ENCODE measurements at places on chromosomes 1 and 21.

- DNase-seq, result no peak
These were observed 91.1 kb downstream of the NIBAN1 start for GRCh38 chr1:184882957-184883815.

GRCh38 chr1:218305472-218306064 lies 20.5 kb downstream of the RRP15 start:
- no peak for DNase-seq

- no peak for DNase-seq
These were observed 2.3 kb downstream of the ZNHIT6 start for GRCh38 chr1:85705940-85706339.

DNA sequence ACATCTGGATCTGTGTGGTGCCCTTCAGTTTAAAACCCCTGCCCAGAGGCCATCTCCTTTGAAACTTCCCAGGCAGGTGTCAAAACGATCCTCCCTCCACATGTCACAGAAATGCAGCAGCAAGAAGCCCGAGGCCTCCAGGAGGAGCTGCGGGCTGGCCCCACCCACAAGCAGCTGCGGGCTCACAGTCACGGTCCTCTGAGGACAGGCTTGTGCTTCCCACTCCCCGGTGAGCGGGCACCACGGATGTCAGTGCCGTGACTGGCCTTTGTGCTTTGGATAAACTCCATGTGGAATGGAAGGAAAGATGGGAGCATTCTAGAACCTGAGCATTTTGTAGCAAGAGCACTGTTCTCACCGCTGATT lies 65.8 kb downstream of the SIK1 start:
- no peak for DNase-seq

DNA sequence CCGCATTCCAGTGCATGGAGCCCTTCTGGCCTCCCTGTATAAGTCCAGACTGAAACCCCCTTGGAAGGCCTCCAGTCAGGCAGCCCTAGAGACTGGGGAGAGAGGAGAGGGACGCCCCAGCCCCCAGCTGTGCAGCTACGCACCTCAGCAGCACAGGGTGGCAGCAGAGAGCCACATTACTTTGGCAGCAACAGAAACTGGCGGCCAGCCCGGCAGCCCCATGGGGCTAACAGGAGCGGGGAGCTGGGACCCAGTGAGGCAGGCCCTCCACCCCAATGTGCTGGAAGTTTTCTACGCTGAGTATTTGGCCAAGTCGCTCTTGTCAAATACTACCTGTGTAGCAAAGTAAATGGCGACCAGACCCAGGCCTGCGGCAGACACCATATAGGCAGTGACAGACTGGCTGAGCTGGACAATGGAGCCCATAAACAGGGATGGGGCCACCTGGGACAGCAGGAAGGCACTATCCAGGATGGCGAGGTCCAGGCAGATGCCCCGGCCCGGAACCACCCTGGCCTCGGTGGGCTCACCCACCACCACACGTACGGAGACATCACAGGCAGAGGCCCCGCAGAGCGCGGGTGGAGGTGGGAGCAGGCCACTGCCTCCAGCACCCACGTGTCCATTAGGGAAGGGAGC lies 21.2 kb downstream of the SLC45A3 start:
- peak; percentile 84 for DNase-seq

- DNase-seq, result no peak
These were observed 60.4 kb downstream of the DIP2A start for GRCh38 chr21:46518983-46519583.

GRCh38 chr1:11602424-11602823 lies 51.8 kb downstream of the FBXO2 start:
- no peak for DNase-seq

GRCh38 chr1:19612530-19612929 lies 31.6 kb upstream of the NBL1 start:
- no peak for DNase-seq

DNA sequence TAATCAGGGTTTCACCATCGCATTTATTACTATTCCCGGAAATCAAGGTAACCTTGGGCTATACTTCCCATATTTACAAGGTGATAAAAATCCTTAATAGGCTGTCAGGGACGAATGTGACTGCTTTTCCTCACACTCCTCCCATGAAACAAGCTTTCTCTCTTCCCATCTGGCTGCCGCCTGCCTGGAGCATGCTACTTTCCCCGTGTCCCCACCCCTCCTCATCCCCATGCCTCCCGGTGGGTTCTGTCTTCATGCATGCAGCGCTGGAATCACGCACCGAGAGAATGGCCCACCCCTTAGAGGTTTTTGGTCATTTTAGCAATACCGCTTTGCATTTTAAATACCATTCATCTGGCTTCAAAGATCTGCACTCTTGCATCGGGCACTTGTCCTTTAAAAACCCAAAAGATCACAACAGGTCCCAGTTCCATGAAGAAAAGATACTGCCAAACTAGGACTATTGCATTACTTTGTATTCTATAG lies 339.1 kb downstream of the NTNG1 start:
- DNase-seq, result no peak

- peak; percentile 71 for DNase-seq
These were observed 453 bp downstream of the DRAM2 start for GRCh38 chr1:111139324-111139955.

DNA sequence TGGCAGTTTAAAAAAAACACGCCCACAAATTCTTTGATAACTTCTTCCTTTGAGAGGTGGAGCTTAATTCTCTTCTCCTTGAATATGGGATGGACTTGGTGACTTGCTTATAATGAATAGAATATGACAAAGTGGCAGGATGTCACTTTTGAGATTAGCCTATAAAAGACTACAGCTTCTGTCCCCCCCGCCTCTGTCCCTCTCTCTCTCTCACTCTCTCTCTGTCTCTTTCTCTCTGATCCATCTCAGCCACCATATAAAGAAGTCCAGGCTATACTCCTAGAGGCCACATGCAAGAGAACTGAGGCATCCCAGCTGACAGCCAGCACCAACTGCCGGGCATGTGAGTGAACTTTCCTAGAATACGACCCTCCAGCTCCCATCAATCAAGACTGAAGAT lies 7.7 kb upstream of the DMBX1 start:
- DNase-seq, result no peak

DNA sequence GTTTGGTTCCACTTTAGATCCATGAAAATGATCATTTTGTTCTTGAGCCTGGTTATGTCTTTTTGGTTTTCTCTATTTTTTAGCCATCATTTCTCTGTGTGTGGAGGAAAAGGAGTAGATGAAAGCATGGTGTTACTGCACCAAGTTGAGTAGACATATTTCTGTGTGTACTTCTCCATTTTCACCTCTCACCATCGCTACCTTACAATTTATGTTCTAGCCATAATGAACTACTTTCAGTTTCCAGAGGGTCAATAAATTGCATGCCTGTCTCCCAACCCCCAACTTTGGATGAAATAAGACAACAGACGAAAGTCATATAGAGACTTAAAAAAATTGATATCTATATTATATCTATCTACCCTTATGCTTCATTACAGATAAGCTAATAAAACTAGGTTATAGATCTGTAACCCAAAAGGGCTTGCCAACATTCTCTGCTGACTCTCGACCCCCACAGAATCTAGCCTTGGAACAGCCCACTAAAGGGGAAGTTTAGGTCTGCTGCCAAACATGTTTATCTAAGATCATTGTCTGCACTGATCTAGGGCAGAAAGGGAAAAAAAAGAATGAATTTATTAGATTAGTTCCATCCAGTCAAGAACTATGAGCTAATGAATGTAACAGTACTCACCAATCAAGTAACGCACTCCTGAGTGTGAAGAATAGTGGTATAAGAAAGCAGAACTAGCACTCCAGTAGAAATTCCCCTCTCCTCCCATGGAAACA lies 7.5 kb upstream of the MAN1A2 start:
- DNase-seq, result no peak

DNA sequence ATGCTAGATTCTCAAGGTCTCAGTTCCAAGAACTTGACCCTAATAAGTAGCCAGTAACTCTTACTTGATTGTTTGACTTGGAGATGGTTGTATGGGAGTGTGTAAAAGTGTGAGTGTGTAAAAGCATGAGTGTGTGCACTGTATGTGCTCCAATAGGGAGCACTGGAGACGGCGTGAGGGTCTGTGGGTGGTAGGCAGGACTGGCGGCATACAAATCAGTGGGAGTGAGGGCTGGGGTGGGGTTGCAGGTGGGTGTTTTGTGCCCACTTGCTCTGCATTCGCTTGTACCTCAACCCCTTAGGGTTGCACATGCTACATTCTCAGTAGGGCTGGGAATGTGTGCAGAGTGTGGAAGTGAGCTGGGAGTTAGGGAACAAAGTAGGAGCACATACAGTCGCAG lies 79.5 kb upstream of the CD34 start:
- DNase-seq, result no peak

DNA sequence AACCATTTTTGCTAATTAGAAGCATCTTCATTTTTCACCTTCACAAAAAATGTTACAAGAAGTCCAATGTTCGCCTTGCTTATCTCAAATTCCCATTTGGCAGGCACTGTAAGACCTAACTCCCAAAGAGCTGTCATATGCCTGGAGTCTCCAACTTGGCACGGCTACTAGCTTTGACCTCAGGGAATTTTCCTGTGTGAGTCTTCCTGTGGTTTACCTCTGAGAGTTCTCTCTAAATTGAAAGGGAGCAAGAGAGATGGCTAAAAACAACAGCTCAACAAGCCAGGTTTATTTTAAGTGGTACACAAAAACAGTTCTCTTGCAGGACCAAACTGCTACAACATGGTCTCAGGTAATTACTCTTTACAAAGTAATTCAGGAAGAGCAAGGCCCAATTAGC lies 756.0 kb upstream of the ADGRL2 start:
- no peak for DNase-seq

GRCh38 chr1:224592636-224593582 lies 23.2 kb upstream of the CNIH3 start:
- no peak for DNase-seq

GRCh38 chr1:153617663-153618062 lies 1.5 kb upstream of the S100A14 start:
- DNase-seq, result no peak

DNA sequence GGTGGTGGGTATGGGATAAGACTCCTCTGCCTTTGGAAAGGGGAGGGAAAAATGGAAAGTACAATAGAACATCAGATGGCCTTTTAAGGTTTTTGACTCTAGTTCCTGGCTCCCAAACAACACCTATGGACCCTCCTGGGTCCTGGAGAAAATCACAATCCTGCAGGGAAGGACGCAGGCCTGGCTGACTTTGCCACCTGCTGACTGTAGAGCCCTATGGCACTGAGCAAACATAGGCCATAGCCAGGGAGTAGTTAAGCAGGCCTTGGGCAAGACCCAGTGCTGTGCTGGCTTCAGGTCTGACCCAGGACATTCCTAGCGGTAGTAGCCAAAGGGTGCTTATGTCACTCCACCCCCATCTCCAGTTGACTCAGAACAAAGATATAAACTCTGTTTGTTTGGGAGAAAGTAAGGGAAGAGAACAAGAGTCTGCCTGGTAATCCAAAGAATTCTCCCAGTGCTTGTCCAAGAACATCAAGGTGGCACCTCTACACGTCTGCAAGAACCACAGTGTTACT lies 149.0 kb downstream of the SLC44A5 start:
- no peak for DNase-seq

- no peak for DNase-seq
These were observed 496.5 kb upstream of the ADGRL2 start for GRCh38 chr1:81304187-81304586.

- DNase-seq, result no peak
These were observed 15.9 kb upstream of the SLC19A1 start for GRCh38 chr21:45558044-45558721.

DNA sequence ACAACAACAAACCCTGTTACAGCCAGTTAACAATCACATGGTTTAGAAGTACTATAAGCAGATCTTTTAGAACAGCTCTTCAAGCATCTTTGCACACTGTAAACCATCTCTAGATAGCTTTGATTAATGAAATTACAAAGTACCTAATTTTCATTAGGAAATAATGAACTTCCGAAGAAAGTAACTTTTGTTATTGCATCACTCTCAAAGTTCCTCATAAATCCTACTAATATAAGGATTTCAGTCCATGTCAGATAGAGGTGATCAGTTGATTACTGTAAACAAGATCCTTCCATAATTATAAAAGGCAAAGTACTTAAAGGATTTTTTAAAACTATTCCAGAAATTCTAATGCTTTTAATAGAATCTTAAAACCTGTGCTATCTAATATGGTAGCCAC lies 58.2 kb downstream of the FAF1 start:
- DNase-seq, result no peak

- DNase-seq, result no peak
These were observed 11.5 kb upstream of the LRRC8B start for GRCh38 chr1:89512996-89513720.

DNA sequence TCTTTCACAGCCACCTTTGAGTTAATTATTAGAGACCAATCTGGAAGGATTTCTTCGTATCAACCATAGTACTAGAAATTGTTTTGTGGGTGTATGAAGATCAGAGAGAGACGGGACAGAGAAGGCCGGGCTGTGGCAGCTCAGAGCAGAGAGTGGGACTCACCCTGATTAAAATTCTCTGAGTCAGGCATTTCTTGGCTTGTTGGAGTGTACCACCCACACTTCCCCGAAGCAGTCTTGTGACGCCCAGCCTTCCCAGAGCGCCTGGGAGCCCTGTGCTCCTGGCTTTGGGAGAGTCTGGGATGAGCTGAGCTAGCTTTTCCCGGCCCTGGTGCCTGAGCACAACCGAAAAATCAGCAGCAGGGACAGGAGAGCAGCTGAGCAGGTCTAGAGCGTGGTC lies 19.4 kb downstream of the PLEKHM2 start:
- DNase-seq, result peak; percentile 59

DNA sequence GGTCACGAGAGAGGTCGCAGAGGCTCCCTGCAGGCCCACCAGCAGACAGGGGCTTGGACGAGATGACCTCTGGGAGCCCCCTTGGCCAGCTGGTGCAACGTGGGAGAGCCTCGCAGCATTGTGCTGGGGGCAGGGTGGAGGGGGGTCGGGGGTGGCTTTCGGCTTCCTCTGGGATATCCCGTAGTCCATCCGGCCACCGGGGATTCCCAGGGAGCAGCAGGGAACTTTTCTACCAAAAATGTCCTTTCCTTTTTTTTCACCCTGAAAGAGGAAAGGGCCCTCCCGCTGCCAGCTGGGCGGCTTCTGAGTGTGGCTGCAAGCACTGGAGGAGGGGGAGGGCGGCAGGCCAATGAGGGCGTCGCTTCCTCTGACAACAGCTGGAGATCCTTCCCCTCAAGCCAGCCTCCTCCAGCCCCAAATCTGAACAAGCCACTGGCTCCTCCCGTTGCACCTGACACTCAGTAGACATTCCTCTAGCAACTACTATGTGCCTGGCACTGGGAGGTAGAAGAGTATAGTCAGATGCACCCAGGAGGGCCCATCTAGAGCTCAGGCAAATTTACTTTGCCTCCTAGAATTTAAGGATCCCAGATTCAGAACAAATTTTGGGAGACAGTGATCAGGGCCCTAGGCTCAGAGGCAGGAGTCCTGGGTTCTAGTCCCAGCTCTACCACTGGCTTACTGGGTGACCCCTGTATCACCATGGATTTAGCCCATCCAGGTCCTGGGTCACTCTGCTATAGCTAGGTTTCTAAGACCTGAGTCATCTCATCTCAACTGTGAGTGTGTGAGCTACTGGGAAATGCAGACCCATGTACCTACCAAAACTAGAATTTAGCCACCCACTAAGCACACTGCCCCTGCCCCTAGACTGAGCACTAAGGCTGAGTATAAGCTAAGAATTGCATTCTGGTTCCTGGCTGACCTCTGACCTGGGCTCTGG lies 2.7 kb downstream of the MOB3C start:
- peak; percentile 73 for DNase-seq

- peak; percentile 45 for DNase-seq
These were observed 111.9 kb downstream of the PTPN14 start for GRCh38 chr1:214439352-214440119.

- DNase-seq, result peak; percentile 86
These were observed 35.0 kb upstream of the JAK1 start for GRCh38 chr1:65001231-65001792.
